ENCODE measurements at places on chromosomes 5 and 9.

DNA sequence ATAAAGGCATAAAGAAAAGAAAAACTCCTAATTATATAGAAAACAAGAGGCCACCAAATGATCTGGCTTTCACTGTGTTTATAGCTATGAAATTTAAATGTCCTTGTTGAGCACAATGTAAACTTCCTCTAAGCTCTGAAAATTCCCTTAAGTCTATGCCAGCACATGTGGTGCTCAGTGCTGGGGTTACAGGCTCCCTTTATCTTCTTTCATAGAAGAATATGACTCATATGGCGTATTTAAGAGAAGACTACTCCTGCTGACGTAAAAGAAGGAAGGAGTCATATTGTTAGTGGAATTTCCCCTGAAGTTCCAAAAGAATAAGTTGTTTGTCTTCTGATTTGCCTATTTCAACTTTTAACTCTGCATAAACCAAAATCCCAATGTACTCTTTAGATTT is 30.4 kb downstream of the RNF145 start:
- DNase-seq, result no peak

GRCh38 chr9:125959951-125960619 is 212.9 kb downstream of the PBX3 start:
- DNase-seq, result no peak

- no peak for DNase-seq
These were observed 22.2 kb upstream of the MGAT1 start for GRCh38 chr5:180824630-180825476.

DNA sequence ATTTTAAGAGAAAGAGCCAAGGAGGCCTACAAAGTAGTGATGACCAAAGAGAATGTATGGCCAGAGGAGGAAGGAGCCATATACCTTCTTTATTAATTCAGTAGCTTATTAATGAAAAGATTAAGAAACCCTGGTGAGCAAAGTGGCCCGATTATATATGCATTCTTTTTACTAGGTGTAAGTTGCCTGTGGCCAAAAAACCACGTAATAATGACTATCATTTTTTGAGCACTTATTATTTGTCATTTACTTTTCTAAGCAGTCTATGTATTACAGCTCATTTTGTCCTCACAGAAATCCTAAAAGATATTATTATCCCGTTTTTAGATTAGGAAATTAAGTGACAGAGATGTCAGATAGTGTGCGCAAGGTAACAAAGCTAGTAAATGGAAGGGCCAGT is 3.0 kb downstream of the CWC27 start:
- DNase-seq, result no peak

GRCh38 chr9:83477571-83477970 is 60.6 kb downstream of the FRMD3 start:
- no peak for DNase-seq

Measured in stimulated activated effector memory CD8-positive, alpha-beta T cell treated with anti-CD3 and anti-CD28 coated beads, Interleukin-12 subunit alpha, Interleukin-12 subunit beta, amount 100 ng/mL, for 72 hours (primary cell).